ENCODE measurements at places on chromosomes 4 and X.
A peak's percentile ranks its signal among the peaks of the same experiment; 100 is the strongest.

- DNase-seq: peak; percentile 91
These were observed at the start of gene SULT1E1 for GRCh38 chr4:69860052-69860451. Gene SULT1E1 (minus strand): TSS chr4:69860145. CDS start chr4:69857644, 2,501 bp downstream.

DNA sequence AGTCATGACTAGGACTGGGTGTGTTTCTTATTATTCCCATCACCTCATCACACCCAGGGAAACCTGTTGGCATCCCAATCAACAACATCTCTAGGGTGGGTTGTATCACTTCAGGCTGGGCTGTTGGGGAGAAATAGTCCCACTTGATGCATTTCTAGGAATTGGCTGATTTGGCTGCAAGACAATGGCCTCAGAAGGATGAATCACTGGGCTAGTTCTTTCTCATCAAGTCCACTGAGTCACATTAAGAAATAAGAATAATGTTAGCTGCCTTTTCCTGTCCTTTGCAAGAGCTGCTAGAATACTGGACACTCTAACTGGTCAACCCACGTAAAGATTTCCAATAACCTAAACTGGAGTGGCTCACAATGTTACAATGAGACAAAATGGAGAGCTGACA, 104.2 kb downstream of the CHRDL1 start:
- no peak for DNase-seq

DNA sequence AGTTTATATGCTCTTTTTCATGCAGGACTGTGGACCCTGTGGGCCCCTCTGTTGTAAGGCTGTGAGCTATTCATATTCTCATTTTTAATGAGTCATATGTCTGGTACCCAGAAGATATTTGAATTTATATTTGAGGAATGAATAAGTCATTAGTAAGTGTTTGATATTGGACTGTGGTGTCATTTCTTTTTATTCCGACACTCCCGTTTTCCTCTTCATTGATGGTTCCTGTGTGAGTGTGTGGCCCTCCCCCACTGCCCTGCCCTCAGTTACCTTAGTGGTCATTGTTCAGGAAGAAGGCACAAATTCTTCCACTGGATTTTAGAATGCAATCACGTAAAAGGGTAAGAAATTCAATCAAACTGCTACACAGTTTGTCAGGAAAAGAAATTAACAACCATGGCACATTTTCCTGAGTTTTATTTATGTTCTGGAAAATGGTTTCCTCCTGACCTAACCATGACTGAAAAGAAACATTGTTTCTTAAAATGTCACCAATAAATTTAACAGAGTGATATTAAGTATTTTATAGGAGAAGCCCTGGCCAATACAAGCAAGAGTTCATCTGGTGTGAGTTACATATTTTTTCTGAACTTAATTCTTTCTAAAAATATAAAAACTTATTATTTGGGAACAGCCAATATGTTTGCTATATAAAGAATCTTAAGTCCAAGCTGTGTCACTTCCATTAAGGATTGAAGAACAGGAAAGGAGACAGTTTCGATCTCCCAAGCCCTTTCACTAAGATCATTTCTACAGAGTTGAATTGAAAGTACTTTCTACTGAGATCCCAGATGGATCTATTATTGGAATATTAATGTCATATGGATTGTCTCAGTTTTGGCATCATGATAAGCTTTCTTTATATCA, 370.5 kb upstream of the ANXA10 start:
- DNase-seq: no peak

GRCh38 chrX:2897311-2897689, 31.8 kb downstream of the ARSD start:
- no peak for DNase-seq

DNA sequence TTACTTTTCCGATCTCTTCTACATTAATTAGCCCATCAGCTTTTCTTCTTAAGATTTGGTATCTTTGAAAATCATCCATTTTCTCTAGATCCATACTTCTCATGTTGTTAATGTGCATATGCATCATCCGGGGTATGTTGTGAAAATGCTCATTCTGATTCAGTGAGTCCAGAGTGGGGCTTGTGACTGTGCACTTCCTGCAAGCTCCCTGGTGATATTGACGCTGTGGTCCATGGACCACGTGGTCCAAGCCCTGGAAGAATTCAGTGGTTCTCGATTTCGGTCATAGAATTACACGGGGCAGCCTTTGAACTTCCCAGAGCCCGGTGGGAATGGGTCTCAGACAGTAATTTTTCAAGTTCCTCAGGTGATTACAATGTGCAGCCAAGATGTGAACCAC, 69.8 kb downstream of the ZFX start:
- no peak for DNase-seq

- no peak for DNase-seq
These were observed 52.1 kb downstream of the PWWP3B start for GRCh38 chrX:106220177-106220576.

GRCh38 chrX:8730812-8731558, 952 bp downstream of the ANOS1 start:
- DNase-seq: no peak

GRCh38 chrX:97366237-97366636, 482.5 kb downstream of the RPA4 start:
- DNase-seq: no peak

GRCh38 chr4:109912706-109913595, at the start of gene EGF:
Gene EGF (plus strand): TSS chr4:109912883. CDS start chr4:109913336, 453 bp downstream.
- no peak for DNase-seq

Data from RWPE1 (cell line).